ENCODE measurements at places on chromosomes 5 and 9.
A peak's percentile ranks its signal among the peaks of the same experiment; 100 is the strongest.

- no peak for DNase-seq
These were observed 816.2 kb upstream of the GRAMD2B start for GRCh38 chr5:125607018-125607417.

DNA sequence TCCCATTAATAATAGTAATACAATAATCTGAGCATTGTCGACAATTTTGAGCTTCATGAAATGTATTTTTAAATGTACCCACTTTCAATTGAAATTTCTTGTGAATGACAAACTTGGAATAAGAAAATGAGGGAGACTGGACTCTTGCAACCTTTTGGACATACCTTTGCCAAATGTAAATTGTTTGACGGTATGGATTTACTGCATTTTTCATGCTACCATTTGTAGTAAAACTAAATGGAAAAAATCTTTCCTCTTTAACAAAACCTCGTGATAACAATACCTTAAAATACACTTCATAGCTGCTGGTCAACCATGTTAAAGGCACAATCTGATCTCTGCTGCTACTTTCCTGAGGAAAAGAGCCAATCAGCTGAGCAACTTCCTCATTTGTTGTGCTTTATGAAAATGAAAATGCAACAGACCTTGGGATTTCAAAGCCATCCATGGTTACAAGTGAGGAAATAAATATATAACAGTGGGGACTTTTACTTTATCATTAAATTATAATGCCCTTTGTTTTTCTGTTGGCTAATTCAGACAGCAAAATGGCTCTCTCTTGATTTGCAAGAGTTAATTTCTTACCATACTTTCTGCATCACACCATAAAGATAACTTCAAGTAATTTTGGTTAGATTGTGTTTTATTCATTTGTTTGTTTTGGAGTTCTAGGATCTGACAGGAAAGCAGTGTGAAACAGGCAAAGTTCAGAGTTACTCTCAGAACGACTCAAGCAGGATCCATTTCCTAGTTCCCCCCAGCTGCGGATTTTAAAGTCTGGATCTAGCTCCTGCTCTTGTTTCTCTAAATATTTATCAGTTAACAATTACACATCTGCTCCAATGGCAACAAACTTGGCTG, 1.1 kb downstream of the ALDH1A1 start:
- no peak for DNase-seq

GRCh38 chr5:107368615-107369014, 302.1 kb downstream of the EFNA5 start:
- no peak for DNase-seq

- DNase-seq: no peak
These were observed 23.0 kb upstream of the LHFPL2 start for GRCh38 chr5:78671609-78672008.

DNA sequence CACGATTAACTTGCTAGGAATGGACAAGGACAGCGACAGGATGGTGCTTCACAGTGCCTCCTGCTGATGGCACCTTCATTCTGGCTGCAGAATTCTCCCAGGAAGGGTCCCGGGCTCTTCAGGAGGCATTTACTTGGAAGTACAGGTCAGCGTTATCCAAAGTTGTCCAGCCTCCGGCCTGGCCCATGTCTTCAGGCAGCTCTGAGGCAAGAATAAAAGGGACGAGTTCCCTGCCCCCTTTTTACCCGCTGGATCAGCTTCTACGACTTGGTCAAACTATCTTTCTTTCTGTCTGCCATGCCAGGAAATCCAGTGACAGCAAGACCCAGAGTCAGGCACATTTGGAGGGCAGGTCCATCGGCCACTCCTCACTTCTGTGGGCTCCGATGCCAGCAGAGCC, 23.4 kb upstream of the GABBR2 start:
- DNase-seq: no peak

DNA sequence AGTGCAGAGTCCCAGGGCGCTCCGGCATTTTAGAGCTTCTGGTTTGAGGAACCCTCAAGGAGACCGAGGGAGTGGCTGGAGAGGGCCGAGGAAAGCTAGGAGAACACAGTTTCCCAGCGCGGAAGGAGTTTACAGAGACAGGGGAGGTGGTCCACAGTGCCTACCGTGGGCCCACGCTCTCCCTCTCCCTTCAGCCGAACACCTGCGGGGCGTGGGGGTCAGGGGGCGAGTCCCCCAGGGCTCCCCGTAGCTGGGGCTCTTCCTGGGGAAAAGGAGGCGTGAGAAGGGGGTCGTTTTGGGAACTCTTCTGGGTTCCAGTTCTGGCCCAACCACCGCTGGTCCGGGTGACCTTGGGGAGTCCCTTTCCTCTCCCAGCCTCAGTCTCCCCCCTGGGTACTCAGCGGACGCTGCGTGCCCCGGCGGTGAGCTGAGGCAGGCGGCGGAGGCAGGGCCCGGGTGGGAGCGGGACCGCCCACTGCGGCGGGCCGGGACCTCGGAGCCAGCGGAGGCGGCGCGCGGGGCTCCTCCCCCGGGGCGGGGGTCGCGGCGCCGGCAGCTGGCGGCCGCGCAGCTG, 368 bp upstream of the FRMPD1 start:
- no peak for DNase-seq

- DNase-seq: no peak
These were observed 103.6 kb downstream of the TSSK1B start for GRCh38 chr5:113331209-113331551.

- no peak for DNase-seq
These were observed 390.8 kb downstream of the NNT start for GRCh38 chr5:43993634-43994351.

DNA sequence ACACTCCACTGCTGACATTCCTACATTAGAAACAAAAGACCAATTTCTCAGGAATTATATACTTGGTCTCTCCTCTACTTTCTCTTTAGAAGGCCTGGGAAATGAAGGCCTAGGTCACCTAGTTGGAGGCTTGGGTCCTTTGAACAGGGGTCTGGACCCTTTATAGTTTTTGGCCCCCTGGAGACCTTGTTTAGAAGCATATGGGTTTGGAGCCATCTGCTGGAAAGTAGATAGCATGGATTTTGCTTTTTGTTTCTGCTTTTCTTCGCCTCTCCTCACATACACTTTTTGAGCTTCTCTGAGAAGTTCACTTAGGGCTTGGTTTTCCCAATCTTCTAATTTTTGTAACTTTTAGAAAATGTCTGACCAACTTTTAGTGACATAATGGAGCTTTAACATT, 67.1 kb upstream of the CDK20 start:
- no peak for DNase-seq

- DNase-seq: no peak
These were observed 126.8 kb downstream of the TMEM174 start for GRCh38 chr5:73299665-73300336.

DNA sequence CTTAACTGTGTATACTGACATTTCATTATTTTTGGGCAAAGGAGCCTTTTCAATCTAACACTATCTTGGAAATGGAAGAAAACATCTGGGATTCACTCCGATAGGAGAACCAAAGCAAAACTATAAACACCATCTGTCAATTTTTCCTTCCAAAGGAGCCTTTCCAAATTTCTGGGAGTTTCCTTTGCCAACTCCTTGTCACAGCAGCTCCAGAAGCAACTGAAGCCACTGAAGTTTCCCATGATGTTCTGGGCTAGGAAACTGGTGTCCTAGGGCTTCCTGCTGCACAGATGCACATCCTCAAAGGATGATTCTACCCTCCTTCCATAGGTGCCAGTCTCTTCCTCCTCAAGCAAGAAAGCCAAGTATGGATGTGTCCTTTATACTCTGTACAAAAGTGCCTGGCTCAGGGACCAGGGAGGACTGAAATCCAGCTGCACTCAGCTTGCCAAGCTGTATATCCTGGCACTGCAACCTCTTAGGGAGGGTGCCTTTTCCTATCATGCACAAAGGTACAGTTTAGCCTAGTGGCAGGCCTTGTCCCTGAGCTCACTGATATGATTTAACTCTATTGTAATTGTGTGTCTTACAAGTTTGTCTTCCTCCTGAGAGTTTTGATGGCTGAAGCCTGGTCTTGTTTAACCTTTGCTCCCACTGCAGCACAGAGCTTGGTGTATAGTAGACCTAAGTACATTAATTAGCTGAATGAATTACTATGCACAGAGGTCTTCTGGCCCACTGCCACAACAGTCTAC, 8.4 kb upstream of the UBAP1 start:
- DNase-seq: no peak

- DNase-seq: no peak
These were observed 3.2 kb downstream of the TEX48 start for GRCh38 chr9:114678795-114679194.

- no peak for DNase-seq
These were observed 62.8 kb upstream of the ZFAND5 start for GRCh38 chr9:72427801-72428200.

GRCh38 chr5:147576646-147577535, 67.0 kb upstream of the DPYSL3 start:
- DNase-seq: peak; percentile 17

DNA sequence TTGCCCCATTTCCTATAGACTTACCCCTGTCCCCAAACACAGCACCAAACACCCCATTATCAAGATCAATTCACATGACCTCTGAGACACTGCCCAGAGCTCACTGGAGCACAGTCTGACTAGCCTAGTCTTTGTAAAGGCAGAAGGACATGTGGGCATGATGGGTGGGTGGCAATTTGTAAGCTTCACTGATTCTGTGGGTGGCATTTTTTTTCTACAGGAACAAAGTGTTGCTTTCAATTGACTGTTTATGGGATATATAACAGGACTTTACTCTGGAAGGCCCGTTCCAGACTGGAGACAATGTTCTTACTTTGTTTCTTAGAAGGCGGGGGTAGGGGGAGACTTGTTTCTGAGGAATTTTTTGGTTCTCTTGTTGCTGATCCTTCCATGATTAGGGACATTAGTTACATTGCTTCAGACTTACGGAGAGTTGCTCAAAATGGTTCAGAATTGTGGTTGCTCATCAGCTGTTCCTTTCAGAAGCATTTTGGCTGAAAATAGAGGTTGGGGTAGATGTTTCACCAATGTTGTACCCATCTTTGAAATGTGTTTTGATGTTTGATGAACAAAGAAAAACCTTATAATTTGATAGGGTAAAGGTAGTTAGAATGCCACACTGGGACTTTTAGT, 20.2 kb downstream of the NNT start:
- no peak for DNase-seq

GRCh38 chr9:8158574-8158973, 359.0 kb upstream of the DMAC1 start:
- DNase-seq: no peak

DNA sequence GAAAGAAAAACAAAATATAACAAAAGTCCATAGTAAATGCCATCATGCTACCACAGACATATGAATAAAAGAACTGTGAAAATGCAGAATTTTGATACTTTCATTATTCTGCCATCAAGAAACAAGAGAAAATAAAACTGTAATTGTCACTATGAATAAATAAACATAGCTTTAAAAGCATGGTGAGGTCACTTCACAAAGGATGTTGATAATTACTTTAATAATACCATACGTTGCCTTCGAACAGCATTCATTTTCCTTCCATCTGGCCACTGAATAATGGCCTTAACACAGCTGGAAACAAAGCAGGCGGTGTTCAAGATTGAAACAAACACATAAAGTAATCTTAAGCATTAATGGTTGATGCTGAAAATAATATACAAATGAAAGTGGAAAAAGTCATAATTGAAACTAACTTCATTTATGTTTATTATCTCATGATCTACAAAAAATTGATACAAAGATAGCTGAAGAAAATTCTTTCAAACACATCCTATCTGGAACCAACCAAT, 102.0 kb downstream of the AGTPBP1 start:
- DNase-seq: no peak

GRCh38 chr5:180090769-180091546, 19.4 kb upstream of the RNF130 start:
- no peak for DNase-seq

- DNase-seq: no peak
These were observed 243.1 kb upstream of the RFX3 start for GRCh38 chr9:3768712-3769457.

DNA sequence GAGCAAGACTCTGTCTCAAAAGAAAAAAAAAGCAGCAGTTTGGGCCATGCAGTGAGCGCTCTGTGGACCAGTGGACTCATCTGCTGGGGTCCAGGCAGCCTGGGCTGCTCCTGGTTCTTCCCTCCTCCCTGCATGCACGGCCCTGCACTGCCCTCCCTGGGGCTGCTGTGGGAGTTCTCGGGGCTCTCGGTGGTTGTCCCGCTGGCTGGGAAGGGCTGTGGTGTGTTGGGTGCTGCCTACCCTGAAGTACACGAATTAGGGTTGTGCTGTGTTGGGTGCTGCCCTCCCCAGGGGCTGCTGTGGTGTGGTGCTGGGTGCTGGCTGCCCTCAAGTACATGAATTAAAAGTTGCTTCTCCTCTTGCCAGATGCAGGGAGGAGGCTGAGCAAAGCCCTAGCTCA, 18.3 kb upstream of the CLPTM1L start:
- no peak for DNase-seq

- peak; percentile 79 for DNase-seq
These were observed 100.8 kb upstream of the DHFR start for GRCh38 chr5:80755626-80756025.

DNA sequence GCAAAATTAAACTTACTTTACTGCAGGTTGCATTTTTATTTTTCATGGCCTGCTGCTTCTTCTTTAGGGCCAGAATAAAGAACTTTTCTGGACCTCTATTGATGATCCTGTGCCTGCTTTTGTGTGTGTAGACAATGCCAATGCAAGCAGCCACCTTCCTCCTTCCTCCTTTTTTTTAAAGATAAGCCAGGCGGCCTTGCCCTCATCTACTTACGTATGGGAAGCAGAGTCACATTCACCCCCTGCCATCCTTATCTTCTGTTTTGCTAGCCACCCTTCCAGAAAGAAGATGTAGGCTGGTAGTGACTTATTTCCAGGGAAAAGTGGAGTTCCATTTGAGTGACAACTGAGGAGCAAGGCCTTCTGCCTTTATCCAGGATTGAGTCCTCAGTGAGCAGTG, 122.9 kb downstream of the KDM4C start:
- DNase-seq: no peak

GRCh38 chr5:146388386-146388785, 49.7 kb downstream of the POU4F3 start:
- DNase-seq: no peak

GRCh38 chr5:178515776-178516503, 74.3 kb downstream of the COL23A1 start:
- no peak for DNase-seq

DNA sequence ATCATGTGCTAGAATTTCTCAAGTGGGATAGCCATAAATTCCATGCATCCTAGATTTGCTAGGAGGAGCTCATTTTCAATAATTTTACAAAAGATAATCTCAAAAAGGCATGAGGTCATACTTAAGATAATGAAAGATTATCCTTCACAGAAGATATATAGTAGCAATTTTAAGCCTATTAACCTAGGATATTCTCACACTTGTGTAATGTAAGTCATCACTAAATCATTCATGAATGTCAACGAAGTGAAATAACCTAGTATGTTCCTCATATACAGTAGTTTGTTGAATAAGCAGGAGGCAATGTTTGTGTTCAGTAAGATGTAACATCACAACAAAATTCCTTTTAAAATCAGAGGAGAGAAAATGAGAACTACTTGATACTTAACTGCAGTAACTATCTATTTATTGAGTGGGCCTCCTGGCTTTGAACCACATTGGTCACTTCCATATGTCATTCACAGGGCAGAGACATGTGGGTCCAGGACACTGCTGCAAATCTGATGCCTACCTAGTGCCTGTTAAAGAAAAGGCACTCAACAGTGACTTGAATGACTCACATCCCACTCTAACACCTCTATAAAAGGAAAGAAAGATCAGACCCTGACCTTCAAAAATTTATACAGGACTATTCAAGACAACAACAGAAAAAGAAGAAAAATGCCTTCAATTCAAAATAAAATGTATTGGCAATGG, 8.2 kb downstream of the LIFR start:
- DNase-seq: no peak

Measured in CD4-positive, alpha-beta T cell treated with Interleukin-15 for 4 hours (primary cell).